ENCODE measurements at places on chromosomes 13 and 19. TPM values are rescaled to one million over a fixed set of nuclear protein-coding genes. Genes with fewer than 3 reads are reported as not detected.

The C5AR2 gene
- polyA plus RNA-seq = 3.0 TPM

The TMEM91 gene
- 24.3 TPM for polyA plus RNA-seq

The TRAPPC5 gene
- 222 TPM for polyA plus RNA-seq

The KDM4B gene
- 6.6 TPM for polyA plus RNA-seq

The C19orf85 gene
- not detected for polyA plus RNA-seq

The SIAH3 gene
- 0.41 TPM for polyA plus RNA-seq

The C19orf12 gene
- polyA plus RNA-seq = 27.1 TPM

The ZNF793 gene
- 4.3 TPM for polyA plus RNA-seq

The PRPF31 gene
- polyA plus RNA-seq = 55.9 TPM

The ZNF296 gene
- 1.2 TPM for polyA plus RNA-seq

The C5AR1 gene
- 6.5 TPM for polyA plus RNA-seq

The CGB1 gene
- not detected for polyA plus RNA-seq

The SMIM24 gene
- polyA plus RNA-seq = 1,108 TPM

The KLK4 gene
- polyA plus RNA-seq = 1.2 TPM

The PLVAP gene
- 148 TPM for polyA plus RNA-seq

The KLK12 gene
- not detected for polyA plus RNA-seq

The ZNF865 gene
- polyA plus RNA-seq = 5.8 TPM

The GAS6 gene
- polyA plus RNA-seq = 135 TPM

The ZNF229 gene
- 2.0 TPM for polyA plus RNA-seq

The LGI4 gene
- polyA plus RNA-seq = 5.1 TPM

The ZNF414 gene
- polyA plus RNA-seq = 20.4 TPM

The RXFP2 gene
- polyA plus RNA-seq = not detected

The KLHL1 gene
- polyA plus RNA-seq = 0.13 TPM

The CILP2 gene
- not detected for polyA plus RNA-seq

The IGFL1 gene
- not detected for polyA plus RNA-seq

The KANK2 gene
- polyA plus RNA-seq = 37.5 TPM

The B3GNT8 gene
- 6.5 TPM for polyA plus RNA-seq

The DCT gene
- polyA plus RNA-seq = 0.11 TPM

The MCEMP1 gene
- 0.28 TPM for polyA plus RNA-seq

The SLC7A9 gene
- 40.0 TPM for polyA plus RNA-seq

The SPC24 gene
- 0.65 TPM for polyA plus RNA-seq

The MYO9B gene
- 14.7 TPM for polyA plus RNA-seq

The MUC16 gene
- not detected for polyA plus RNA-seq

The CEACAM20 gene
- polyA plus RNA-seq = not detected

The CGB2 gene
- not detected for polyA plus RNA-seq

The PSG2 gene
- not detected for polyA plus RNA-seq

The SGCG gene
- not detected for polyA plus RNA-seq

The ABCA7 gene
- polyA plus RNA-seq = 11.7 TPM

The ARHGAP45 gene
- 11.8 TPM for polyA plus RNA-seq

The SIGLECL1 gene
- not detected for polyA plus RNA-seq

The CNN1 gene
- 42.2 TPM for polyA plus RNA-seq

The PSG3 gene
- not detected for polyA plus RNA-seq

The ZSCAN1 gene
- 2.8 TPM for polyA plus RNA-seq

The KIR2DL4 gene
- polyA plus RNA-seq = not detected

The TNNI3 gene
- polyA plus RNA-seq = 1.7 TPM

The CEACAM7 gene
- not detected for polyA plus RNA-seq

The FFAR2 gene
- not detected for polyA plus RNA-seq

The EPN1 gene
- 138 TPM for polyA plus RNA-seq

The GJA3 gene
- polyA plus RNA-seq = 1.1 TPM

The RASAL3 gene
- 1.5 TPM for polyA plus RNA-seq

The ZNF225 gene
- polyA plus RNA-seq = 2.3 TPM

The ACP7 gene
- polyA plus RNA-seq = 0.13 TPM

The C13orf46 gene
- not detected for polyA plus RNA-seq

The PSENEN gene
- polyA plus RNA-seq = 185 TPM

The ZNF543 gene
- 1.3 TPM for polyA plus RNA-seq

The RFPL4A gene
- polyA plus RNA-seq = not detected

The KLC3 gene
- polyA plus RNA-seq = 4.5 TPM

The FFAR3 gene
- polyA plus RNA-seq = not detected

All from kidney (tissue), 22 donors.